ENCODE measurements at places on chromosomes 3 and 15.

- DNase-seq, result no peak
Observed at GRCh38 chr15:60535265-60535664, 56.3 kb upstream of the ICE2 start.

GRCh38 chr3:67118122-67118521 lies 120.0 kb downstream of the KBTBD8 start:
- DNase-seq, result no peak

DNA sequence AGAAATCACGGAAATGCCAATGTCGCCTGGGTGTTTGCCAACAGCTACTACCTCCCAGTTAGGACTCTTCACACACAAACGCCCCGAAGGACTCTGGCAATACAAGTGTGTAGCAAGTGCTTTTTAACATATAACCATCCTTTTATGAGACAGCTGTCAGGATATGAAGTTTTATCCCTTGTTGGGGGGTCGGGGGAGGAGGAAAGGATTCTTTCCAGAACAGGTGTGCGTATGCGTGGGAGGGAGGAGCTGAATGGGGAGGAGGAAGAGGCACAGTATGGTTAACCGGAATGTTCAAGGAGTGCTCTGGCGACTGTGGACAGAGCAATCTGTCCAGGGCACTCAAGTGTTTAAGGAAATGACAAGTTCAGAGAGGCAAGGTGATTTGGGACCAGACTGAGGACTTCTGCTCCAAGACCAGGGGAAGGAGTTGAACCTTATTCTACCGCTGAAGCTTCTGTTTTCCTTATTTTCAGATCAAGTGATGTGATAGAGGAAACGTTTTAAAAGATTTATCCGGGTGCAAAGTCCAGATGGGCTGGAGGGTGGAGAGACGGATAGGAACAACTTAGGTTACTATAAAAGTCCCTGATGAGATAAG lies 1.3 kb downstream of the TSPAN3 start:
- DNase-seq, result no peak

- DNase-seq, result no peak
Observed at GRCh38 chr3:171498921-171499320, 38.7 kb upstream of the TNIK start.

DNA sequence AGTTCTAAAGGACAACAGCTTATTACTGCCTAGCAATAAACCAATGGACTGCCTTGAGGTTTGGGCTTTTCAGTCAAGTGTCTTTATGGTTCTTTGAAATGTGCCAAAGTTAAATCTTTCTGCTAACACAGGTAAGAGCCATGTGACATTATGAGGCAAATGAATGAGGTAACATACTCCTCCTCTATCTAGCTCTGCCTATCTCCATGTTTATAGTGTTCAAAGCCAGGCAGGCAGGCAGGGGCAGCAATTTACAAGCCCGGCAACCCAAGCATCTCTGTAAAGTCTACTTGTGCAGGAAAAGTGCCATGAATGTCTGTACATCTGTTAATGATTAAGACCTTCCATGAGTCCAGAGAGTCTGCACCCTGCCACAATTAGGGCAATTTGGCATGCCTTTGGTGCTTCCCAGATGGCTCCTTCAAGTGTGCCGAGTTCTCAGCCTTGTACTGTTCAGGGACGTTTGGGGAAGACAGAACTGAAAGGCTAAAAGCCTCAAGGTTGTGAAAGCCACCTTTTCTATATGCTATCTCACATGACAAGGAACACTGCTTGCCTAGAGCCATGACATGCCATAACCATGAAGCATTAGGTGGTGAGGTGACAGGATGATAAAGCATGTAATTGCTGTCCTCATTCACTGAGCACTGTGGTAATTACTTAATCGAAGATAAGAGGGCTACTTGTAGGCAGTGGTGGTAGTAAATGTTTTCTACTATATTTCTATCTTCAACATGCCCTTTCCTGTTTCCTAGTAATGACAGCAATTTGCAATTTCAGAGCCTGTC lies 41.4 kb upstream of the EIF1B start:
- DNase-seq, result no peak

- no peak for DNase-seq
Observed at GRCh38 chr3:35932995-35933394, 293.7 kb downstream of the ARPP21 start.

GRCh38 chr15:43378601-43379000 lies 7.7 kb downstream of the TUBGCP4 start:
- no peak for DNase-seq

DNA sequence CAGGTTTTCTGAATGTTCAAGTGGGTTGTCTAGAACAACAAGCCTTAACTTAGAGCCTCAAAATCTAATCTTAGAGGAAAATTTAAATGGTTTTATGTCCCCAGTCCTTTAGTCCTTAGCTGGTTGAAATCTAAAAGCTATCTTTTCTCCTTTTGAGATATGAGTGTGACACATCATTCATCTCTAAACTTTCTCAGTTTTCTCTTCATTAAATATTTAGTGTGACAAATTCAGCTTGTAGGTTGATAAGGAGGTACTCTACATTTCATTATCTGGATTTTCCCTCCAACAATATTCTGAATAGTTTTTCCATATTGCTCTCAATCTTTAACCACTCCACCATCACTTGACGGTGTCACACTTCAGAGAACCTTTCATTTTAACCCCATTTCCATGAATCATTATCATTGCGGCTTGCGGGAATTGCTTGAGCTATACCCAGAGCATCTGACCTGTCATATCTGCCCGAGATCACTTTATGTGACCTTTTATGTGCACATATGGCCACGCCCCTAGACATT lies 16.1 kb upstream of the ATP8B4 start:
- no peak for DNase-seq

- DNase-seq, result no peak
Observed at GRCh38 chr3:189629803-189630455, 1.3 kb upstream of the TP63 start.

DNA sequence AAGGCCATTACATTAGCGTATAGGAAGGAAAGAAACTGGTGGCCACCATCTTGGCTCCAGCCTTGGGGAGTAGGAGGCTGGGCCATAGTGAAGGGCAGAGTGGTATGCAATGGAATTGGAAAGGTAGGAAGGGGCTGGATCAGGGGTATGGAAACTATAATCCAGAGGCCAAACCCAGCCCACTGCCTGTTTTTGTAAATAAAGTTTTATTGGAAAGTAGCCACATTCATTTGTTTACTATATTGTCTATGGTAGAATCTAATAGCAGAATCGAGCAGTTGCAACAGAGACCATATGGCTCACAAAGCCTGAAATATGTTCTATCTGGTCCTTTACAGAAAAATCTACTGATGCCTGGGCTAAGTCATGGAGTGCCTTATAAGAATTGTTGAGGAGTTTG lies 14.1 kb upstream of the SH3BP5 start:
- no peak for DNase-seq

- no peak for DNase-seq
Observed at GRCh38 chr3:27354161-27354560, 15.0 kb downstream of the NEK10 start.

- no peak for DNase-seq
Observed at GRCh38 chr15:59456114-59456513, 18.1 kb downstream of the FAM81A start.

DNA sequence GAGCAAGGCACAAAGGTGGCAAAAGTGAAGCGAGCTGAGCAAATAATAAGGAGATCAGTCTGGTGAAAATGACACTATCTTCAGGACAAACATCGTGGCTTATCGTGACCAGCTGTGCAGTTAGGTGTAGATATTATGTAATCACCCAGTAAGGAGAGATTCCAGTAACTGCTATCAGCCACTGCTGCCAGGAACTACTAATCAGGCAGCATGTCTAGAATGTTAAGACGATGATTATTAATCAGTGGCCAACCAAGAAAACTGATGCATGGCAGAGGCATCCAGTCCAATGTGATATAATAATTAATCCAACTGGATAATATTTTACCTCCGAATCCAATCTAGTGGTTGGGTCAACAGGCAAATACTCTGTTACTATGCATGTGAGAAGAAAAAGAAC lies 252.7 kb upstream of the ZPLD1 start:
- DNase-seq, result no peak

- DNase-seq, result no peak
Observed at GRCh38 chr3:150020527-150020926, 49.8 kb upstream of the PFN2 start.

GRCh38 chr3:113461488-113461887 lies 20.2 kb upstream of the CFAP44 start:
- DNase-seq, result no peak

GRCh38 chr3:29099296-29099695 lies 181.6 kb upstream of the RBMS3 start:
- DNase-seq, result no peak

GRCh38 chr15:42131006-42131405 lies 25.4 kb downstream of the PLA2G4F start:
- DNase-seq, result no peak

DNA sequence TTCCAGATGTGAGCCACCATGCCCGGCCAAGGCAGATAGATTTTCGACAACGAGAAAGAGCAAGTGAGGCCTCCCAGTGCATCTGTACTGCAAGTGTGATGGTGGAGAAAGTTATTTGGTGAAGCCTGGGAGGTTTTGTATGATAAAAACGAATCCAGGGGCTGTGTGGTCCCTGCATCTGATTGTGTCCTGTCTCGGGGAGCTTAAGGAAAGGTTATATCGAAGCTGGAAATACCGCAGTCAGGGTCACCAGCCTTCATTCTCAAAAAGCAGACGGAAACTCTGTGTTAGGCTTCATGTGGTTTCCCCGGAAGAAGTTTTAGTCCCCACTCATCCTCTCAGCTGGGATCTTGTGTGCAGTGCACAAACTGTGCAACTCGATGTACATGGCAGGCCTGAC lies 3.4 kb downstream of the MINDY4B start:
- no peak for DNase-seq

DNA sequence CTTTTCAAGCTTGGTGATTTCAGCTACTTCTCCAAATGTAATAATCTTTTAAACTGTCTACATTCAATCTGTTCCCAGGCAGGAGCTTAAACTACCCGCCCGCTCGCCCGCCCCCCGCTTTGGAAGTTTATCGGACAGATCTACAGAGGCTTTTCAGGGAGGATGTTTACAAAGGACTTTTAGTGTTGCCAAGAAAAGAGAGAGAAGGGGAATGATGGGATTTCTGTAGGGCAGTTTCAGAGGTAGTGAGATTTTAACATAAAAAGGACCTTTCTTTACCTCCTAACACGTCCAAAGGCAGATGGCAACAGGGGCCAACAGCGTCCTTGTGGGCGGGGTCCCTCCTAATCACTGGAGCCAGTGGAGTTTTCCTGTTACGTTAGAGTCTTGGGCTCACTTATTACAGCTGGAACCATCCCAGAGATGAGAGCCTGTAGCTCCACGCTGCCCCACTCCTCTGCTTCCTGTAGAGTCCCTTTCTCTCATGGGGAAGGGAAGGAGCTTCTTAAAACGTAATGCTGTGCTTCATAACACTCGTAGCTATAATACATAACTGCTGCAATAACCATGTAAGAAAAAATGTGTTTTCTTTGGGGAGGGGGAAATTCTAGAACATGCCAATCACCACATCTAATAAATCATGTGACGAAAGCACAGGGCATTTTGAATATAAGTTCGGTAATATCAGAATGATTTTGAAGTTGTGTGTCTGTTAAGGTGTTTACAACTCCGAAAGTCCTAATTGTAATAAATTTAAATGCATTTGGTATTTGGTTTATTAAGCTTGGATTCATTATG lies 30.9 kb downstream of the HES1 start:
- DNase-seq, result no peak

DNA sequence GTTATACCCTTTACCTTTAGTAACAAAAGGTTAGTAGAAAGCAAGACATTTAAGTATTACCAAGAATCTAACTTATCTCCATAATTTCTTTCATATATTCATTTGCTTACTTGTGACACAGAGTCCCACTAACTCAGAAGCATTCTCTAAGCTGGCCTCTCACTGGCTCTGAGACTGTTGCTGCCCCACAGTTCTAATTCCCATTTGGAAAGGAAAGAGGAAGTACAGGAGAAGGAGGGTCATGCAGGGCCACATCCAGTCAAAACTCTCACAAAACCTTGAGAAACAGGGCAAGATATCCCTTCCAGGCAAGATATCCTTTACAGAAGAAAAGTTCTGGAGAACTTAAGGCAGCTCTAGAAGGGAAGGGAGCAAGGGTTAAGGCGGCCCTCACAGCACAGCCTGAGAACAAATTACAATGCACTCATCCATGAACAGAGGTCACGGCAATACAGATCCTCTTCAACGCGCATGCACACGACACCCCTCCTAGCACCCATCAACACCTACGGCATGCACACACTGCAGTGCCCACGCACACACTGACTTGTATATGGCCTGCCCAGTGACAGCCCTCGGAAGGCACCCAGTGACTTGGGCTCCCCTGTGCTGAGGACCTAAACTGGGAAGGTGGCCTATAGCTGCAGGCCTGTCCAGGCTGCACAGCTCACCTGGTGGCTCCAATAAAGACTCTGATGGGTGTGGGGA lies 13.0 kb upstream of the MYO5C start:
- no peak for DNase-seq

GRCh38 chr3:71652781-71653413 lies 69.4 kb upstream of the FOXP1 start:
- DNase-seq, result no peak

- DNase-seq, result no peak
Observed at GRCh38 chr3:150158943-150159625, 188.4 kb upstream of the PFN2 start.

GRCh38 chr3:49124991-49125670 lies 4.5 kb upstream of the USP19 start:
- DNase-seq, result no peak

DNA sequence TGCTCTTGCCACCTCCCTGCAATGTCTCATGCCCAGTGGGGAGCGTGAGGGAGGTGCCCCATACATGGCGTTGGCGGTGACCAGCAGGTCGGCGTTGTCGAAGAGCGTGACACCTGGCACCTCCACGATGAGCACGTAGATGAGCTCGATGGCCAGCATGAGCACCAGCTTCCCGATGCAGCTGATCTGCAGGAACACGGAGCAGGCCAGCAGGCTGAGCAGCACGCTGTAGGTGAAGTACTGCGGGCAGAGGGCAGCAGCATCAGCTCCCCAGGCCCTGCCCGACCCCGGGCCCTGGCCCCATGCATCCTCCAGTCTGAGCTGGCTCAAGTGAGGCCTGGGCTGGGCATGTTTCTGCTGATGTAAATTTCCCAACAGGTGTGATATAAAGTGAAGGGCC lies 98.3 kb downstream of the SEC22A start:
- no peak for DNase-seq

GRCh38 chr15:60003243-60004008 lies 685 bp upstream of the FOXB1 start:
- DNase-seq, result no peak

DNA sequence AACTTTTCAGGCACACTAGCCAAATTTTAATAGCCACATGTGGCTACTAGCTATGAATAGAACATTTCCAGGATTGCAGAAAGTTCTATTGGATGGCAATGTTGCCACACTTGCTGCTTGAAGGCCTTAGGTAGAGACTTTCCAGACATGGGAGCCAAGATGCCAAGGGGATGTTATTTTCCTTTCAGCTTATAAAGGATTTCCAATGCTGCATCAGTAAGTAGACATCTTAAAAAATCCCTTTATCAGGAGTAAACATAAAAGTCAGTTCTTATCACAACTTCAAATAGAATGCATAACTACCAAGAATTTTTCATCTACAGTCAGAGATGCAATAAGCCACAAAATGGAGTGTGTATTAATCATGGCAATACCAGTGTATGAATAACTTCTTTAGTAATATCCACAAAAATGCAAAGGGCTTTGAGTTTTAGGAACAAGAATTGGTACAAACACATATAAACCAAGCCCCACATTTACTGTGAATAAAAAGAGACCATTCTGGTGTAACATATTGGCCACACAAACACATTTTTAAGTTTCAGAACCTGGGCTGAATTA lies 457.1 kb upstream of the ADAMTS9 start:
- no peak for DNase-seq

GRCh38 chr15:82081914-82082762 lies 36.3 kb upstream of the MEX3B start:
- DNase-seq, result no peak

- no peak for DNase-seq
Observed at GRCh38 chr15:70976851-70977250, 84.2 kb downstream of the LRRC49 start.
